ENCODE measurements at places on chromosomes 16 and 17. TPM values are rescaled to one million over a fixed set of nuclear protein-coding genes. Genes with fewer than 3 reads are reported as not detected.
A peak's percentile ranks its signal among the peaks of the same experiment; 100 is the strongest.

DNA sequence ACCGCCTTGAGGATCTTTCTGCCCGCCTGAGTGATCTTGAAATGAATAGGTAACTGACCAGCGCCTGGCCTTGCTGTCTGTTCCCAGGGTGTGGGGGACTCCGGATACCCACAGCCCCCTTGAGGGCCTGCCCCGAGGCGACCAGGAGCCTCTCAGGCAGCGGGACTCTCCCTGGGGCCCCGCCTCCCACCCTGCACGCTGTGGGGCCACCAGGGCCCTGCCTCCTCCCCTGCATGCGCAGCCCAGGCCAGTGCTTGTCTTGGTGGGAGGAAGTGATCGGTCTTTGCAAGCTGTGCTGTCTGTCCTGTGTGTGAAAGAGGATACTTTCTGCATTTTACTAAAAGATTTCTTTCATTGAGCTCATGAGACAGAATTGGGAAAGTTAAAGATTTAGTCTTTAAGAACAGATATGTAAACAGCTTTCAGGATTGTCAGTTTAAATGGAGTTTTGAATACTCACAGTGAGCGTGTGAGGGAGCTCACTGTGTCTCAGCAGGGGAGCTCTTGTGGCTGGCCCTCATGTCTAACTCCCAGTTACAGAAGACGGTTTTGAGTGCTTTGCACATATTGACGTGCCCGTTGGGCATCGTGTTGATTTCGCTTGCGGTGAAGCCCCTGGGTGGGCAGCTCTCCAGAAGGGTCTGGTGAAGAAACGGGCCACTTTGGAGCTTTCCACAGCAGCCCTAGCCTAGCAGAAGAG is 36.1 kb upstream of the CAPN15 start:
- DNase-seq: no peak

DNA sequence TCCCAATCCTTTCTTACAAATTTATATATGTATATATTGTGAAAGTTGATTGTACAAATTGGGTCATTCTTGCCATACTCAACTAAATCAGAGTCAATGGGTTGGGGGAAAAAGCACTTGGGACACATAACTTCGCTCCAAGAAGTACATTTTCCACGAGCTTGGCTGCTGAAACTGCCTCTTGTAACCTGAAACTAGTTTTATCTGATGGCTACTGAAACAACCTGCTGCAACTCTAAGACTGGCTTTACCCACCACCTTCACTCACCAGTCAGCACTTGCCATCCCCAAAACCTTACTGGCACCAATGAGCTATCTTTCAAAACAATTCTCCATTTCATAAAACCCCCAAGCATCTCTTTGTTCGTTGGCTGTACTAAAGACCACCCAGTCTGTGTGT is 14.5 kb upstream of the MYCBPAP start:
- DNase-seq: no peak

DNA sequence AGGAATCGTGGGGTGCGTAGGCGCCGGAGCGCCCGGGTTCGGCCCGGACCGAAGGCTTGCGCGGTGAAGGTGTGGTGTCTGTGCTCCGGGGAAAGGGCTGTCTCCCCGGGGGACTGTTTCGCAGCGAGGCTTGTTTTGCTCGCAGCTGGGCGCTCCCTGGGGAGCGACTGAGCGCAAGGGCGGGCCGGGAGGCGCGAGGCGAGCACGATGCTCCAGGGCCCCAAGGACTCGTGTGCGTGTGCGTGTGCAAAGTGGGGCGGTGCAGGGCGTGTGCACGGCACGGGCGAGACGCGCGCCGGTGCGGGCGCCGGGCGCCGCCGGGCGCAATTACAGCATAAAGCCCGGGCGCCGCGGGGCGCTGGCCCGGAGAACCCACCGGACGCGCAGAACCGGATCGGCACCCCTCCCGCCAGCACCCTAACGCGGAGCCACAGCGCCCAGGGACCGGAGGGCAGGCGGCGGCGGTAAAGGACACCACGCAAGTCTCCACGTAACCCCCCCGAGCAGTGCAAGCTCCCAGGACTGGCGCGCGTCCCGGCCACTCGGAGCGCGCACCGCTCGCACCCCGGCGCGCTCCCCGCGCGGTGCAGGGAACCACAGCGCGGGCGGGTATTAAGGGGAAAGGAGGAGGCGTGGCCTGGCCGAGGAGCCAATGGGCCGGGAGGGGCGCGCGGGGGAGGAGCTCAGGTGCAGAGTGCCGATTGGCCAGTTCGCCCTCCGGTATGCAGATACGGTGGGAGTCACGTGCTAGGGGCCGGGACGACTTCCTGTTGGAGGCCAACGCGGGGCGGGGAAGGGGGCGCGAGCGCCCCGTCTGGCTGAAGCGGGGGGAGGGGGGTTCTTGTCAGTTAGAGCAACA is at the start of gene TNRC6C:
TNRC6C (plus strand) TSS at position 847 of the 859 bp plus-strand sequence. CDS start 45,504 bp downstream, outside the sequence.
- DNase-seq: peak; percentile 90

Gene C16orf96
- not detected for total RNA-seq

Gene STH
- not detected for total RNA-seq

Data from kidney epithelial cell (primary cell).